A172 (cell line): ENCODE measurements at places on chromosomes 6 and 20. TPM values are rescaled to one million over a fixed set of nuclear protein-coding genes. Genes with fewer than 3 reads are reported as not detected.

Gene CNKSR3
- 1.8 and 2.7 TPM in 2 replicates for total RNA-seq

Gene CDKN1A
- 207 TPM in 2 replicates for total RNA-seq

Gene POU5F1
- not detected in 2 replicates for total RNA-seq

Gene SPINT3
- total RNA-seq: not detected in 2 replicates

Gene LY6G6F
- total RNA-seq: not detected in 2 replicates

Gene ZNF334
- total RNA-seq: 0.12 TPM in 1 of 2 replicates, not detected in the other

Gene APCDD1L
- total RNA-seq: 0.78 and 2.4 TPM in 2 replicates

Gene GATA5
- 4.7 and 5.5 TPM in 2 replicates for total RNA-seq

Gene LPIN3
- total RNA-seq: 3.4 TPM in 2 replicates

Gene PROCR
- total RNA-seq: 32.2 and 48.0 TPM in 2 replicates

Gene ZSCAN26
- 16.9 and 18.7 TPM in 2 replicates for total RNA-seq

Gene DYNLT2
- total RNA-seq: 2.8 and 3.0 TPM in 2 replicates

Gene MYH7B
- not detected in 2 replicates for total RNA-seq

Gene C20orf144
- total RNA-seq: 0.05 TPM in 1 of 2 replicates, not detected in the other

Gene TRIM40
- not detected in 2 replicates for total RNA-seq

Gene FAM209B
- total RNA-seq: not detected in 2 replicates

Gene DEFB115
- not detected in 2 replicates for total RNA-seq

Gene ZNF165
- 0.09 and 1.4 TPM in 2 replicates for total RNA-seq

Gene NOX3
- total RNA-seq: not detected in 2 replicates

Gene KCNK16
- not detected in 2 replicates for total RNA-seq

Gene GABRR2
- total RNA-seq: not detected in 2 replicates

Gene SMPDL3A
- 5.3 and 6.3 TPM in 2 replicates for total RNA-seq
